A549 treated with ZK216348 at 1 μM for 4 hours (cell line): ENCODE measurements at places on chromosomes 7 and 10. TPM values are rescaled to one million over a fixed set of nuclear protein-coding genes. Genes with fewer than 3 reads are reported as not detected.

Gene TLX1
- total RNA-seq = not detected in 5 replicates

Gene NODAL
- total RNA-seq = not detected in 5 replicates

Gene NYAP1
- total RNA-seq = 1.9 to 5.7 TPM (median 4.1 TPM) in 5 replicates

Gene CH25H
- 0.15 TPM in 1 of 5 replicates, not detected in the others for total RNA-seq

Gene XRCC2
- 3.0 to 5.9 TPM (median 4.5 TPM) in 5 replicates for total RNA-seq

Gene ANKRD61
- 0.22 to 0.92 TPM (median 0.70 TPM) in 5 replicates for total RNA-seq

Gene TNS3
- total RNA-seq = 61.9 to 87.8 TPM (median 77.1 TPM) in 5 replicates

Gene CPN1
- total RNA-seq = 0.16 to 0.28 TPM (median 0.22 TPM) in 4 of 5 replicates, not detected in the other
